ENCODE measurements at places on chromosomes 4 and X.

DNA sequence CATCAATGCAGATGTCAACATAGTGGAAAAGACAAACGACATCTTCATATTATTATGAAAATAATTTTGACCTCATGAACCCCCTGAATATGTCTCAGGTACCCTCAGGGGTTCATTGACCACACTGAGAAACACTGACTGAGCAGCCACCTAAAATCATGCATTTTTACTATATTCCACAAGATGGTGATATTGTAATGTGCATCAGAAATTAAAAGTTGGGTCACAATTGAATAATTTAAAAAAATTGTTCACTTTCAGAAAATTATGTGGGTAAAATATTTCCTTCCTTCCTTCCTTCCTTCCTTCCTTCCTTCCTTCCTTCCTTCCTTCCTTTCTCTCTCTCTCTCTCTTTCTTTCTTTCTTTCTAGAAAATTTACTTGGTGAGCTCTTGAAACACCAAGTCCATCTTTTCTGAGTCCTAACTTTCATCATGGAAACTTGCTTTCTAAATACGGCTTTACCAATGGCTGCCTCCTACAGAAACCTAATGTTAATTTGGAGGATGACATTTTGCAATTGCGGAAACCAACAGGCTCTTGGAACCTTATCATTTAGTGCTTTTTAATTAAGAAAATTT, 103.6 kb downstream of the RTL3 start:
- DNase-seq, result no peak

DNA sequence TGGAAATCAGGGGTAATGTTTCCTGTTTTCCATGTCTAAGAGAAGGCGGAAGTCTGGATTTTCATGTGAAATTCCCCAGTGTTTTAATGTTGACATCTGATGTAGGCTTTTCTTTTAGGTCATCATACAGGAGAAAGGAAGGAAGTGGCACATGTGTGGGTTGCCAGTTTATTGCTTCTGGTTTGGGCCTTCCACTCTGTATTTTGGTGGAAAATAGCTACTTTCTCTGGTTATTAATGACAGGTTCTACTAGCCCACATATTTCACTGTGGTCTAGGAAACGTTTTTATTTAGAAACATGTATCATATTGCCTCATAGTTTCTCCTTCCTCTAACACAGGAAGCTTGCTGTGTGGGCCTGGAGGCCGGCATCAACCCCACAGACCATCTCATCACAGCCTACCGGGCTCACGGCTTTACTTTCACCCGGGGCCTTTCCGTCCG, 7.2 kb downstream of the PDHA1 start:
- no peak for DNase-seq

DNA sequence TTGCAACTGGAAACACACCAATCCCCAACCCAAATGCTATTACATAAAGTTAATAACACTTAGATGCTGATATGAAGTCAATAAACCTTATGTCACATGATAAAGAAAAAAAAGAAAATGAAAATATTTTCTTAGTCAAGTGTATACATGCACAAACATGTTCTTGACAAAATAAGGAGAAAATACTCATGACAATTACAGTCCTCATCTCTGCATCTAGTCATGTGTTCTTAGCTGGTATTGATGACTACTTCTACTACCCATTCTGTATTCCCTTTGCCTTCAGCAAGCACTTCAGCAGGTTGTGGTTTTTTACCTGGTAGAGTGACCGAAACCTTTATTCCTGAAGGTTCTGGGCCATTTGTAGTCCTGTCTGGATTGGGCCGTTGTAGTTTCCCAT, 24.9 kb downstream of the CXCL8 start:
- no peak for DNase-seq

DNA sequence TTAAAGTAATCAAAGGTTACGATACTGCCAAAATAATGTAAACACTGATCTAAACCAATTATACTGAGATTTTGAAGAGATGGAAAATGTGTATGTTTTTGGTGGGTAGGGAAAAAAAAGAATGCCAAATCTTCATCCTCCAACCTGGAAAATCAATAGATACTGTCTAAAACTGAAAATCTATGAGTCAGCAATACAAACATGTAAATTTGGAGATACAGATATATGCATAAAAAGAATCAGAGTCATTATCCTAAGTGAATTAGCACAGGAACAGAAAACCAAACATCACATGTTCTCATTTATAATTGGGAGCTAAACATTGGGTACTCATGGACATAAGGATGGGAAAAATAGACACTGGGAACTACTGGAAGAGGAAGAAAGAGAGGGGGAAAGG, 197.4 kb upstream of the TRPC5 start:
- no peak for DNase-seq

GRCh38 chr4:138259271-138259670, 17.1 kb upstream of the SLC7A11 start:
- no peak for DNase-seq

DNA sequence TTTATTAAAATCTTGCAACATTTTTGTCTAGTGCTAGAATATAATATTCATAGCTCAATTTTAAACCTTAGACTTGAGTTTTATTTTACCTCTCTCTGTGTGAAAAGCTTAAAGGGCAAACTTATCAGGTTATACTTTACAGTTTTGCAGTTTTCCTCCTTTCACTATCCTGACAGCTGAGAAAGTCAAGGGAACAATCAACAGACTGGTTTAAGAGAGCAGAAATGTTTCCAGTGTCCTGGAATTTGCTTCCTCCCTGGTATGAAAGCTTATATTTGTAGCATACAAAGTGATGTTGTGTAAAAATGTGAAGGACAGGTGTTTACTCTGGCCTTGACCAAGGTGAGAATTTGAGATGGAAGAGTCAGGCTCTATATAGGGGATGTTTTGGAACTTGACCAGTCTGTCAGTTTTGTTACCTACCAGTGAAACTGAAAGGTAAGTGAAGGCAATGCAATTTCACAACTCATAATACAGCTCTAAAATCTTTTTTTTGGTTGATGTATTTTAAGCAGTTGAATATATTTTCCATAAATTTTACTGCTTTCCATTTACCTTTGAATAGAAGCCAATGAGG, 64.6 kb downstream of the FHIP1A start:
- no peak for DNase-seq

DNA sequence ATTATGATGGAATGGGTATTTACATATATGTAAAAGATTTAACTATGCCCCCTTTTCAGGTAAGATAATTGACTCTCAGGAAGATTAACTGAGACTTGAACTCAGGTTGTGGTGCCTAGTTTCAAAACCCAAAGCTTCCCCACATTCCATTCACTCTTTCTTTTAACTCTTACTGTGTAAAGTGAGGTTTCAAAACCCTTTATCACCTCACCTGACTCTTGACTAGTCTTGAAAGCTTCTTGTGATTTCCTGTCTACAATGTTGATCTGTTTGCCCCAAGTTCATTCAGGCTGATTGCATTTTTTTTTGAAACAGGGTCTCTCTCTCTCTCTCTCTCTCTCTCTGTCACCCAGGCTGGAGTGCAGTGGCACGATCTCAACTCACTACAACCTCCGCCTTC, 40.5 kb upstream of the RAPGEF2 start:
- DNase-seq, result no peak

GRCh38 chrX:2391869-2392606, 108.7 kb downstream of the DHRSX start:
- no peak for DNase-seq

GRCh38 chrX:111244235-111244750, 26.0 kb downstream of the CAPN6 start:
- DNase-seq, result no peak

GRCh38 chrX:124098089-124098488, 136.6 kb downstream of the STAG2 start:
- peak; percentile 14 for DNase-seq

- DNase-seq, result no peak
Observed at GRCh38 chr4:56200275-56200674, 187.0 kb downstream of the AASDH start.

GRCh38 chr4:9963328-9963727, 58.0 kb downstream of the SLC2A9 start:
- DNase-seq, result no peak

DNA sequence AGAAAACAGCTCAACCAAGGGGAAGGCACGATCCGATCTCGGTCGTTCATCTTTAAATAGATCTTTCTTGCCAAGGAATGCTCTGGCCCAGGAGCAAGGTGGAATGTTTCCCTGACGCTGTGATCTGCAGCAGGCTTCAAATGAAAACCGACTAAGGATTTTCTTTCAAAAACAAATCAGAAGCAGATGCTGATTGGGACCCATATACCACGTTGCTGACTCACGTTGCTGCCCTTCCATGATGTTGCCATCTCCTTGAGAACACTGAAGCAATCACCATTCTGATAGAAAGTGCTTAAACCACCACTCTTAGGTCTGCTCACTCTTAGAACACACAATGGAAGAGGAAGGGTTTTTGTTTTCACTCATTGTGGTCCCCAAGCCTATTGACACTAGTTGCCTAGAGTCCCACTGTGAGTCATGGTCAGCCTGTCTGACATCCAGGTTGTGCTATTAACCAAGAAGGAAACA, 26.1 kb downstream of the LAMTOR3 start:
- DNase-seq, result no peak

DNA sequence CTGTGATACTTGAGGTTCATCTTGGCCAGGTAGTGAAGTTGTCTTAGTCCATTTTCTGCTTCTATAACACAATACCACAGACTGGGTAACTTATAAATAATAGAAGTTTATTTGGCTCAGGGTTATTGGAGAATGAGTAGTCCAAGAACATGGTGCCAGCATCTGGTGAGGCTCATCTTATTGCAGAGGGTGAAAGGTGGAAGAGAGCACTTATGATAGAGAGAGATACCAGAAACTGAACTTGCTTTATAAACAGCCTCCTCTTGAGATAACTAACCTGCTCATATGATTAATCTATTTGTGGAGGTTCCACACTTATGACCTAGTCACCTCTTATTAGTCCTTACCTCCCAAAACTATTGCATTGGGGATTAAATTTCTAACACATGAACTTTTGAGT, 1.6 kb downstream of the C4orf51 start:
- DNase-seq, result no peak

- no peak for DNase-seq
Observed at GRCh38 chr4:79023799-79024770, 84.8 kb upstream of the PAQR3 start.

- DNase-seq, result no peak
Observed at GRCh38 chr4:83389037-83389720, 54.5 kb upstream of the HPSE start.

GRCh38 chr4:5386921-5387320, 321.4 kb downstream of the EVC2 start:
- DNase-seq, result no peak

DNA sequence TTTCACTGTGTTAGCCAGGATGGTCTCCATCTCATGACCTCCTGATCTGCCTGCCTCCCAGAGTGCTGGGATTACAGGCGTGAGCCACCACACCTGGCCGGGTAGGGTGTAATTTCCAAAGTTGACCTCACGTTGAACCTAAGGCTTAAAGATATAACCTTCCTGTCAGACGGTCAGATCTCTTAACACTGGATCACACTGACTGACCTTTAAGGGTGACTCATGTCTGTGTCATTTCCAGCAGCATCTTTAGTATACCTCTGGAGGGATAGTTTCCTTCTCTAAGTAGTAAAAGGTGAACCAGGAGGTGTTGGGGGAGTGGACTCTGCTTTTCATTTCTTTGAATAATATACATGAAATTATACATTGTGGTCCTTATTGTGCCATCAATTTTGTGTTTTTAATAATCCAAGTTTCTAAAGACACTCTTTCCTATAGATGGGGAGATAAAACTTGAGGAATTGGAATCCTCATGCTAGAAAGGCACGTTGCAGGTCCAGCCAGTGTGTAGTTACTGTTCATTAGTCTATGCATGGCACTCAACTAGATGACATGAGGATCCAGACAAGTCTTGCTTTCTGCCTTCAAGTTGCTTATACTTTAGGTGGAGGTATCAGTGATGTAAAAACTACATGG, 45.7 kb downstream of the ARHGAP10 start:
- no peak for DNase-seq

DNA sequence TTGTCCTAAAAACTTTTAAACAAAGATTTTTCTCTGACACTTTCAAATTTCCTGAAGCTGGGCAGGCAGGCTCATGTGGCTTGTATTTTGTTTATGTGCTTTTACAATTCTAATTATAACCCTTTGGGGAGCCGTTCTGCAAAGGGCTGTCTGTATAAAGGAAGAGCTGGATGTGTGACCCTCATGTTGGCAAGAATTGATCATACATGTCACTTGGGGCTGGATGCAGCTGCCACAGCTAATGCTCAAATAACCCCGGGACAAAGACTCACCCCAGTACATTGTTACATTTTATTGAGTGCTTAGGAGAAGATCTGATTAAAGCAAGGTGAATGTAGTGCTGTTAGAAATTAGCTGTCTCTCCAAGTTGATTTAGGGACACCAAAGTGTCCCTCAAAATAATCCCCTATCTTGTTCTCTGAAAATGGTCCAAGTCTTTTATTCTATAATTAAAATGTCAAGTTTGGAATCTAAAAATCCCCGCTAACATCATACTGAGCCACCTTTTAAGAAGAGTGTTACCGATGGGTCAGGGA, 13.0 kb upstream of the DAPP1 start:
- no peak for DNase-seq

DNA sequence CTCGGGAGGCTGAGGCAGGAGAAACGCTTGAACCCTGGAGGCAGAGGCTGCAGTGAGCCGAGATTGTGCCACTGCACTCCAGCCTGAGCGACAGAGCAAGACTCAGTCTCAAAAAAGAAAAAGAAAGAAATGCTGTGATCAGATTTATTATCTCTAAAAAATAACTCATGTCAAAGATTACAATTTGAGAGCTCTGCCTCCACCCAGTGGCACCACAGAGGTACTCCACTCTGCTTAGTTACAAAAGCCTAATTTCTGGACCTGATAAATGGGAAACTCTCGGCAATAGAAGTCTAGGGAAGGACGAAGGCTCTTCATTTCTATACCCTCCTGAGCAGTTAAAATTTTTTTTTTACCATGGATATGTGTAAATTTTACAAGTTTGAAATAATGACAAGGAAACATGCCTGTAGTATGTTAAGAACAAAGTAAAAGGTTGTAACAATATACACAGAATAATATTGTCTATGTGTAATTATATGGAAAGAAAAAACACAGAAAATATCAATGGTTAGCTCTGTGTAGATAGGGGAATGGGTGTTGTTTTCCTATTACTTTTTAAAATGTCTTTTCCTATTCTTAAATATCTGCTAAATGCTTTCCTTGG, 149.8 kb downstream of the STIM2 start:
- peak; percentile 66 for DNase-seq

DNA sequence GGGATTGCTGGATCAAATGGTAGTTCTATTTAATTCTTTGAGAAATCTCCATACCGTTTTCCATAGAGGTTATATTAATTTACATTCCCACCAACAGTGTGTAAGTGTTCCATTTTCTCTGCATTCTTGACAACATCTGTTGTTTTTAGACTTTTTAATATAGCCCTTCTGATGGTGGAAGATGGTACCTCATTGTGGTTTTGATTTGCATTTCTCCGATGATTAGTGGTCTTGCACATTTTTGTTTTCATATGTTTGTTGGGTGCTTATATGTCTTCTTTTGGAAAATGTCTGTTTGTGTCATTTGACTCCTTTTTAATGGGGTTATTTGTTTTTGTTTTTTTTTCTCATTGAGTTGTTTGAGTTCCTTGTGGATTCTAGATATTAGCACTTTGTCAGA, 75.3 kb upstream of the PUDP start:
- DNase-seq, result no peak

All from stimulated activated naive CD4-positive, alpha-beta T cell (primary cell).